ENCODE measurements at places on chromosomes 2 and 18. TPM values are rescaled to one million over a fixed set of nuclear protein-coding genes. Genes with fewer than 3 reads are reported as not detected.

The FZD7 gene
- 0.12 TPM for total RNA-seq

GRCh38 chr2:41877114-41877678 is 170.6 kb upstream of the PKDCC start:
- DNase-seq, result no peak

GRCh38 chr2:132977812-132978529 is 308.0 kb upstream of the LYPD1 start:
- no peak for DNase-seq

The FAM117B gene
- 24.9 TPM for total RNA-seq

The NAT8 gene
- not detected for total RNA-seq

DNA sequence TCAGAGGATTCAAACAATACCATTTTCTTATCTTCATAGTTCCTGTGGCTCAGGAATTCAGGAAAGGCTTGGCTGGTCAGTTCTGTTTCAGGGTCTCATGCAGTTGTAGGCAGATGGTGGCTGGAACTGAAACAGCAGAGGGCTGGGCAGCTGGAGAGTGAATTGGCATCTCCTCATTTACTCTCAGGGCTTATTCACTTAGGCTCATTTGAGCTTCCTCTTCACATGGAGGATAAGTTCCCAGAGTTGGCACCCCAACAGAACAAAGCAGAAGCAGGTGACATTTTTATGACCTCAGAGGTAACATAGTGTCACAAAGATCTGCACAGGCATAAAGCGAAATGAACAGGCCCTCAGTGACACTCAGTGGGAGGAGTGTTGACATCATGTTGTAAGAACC is 66.1 kb downstream of the RBBP8 start:
- DNase-seq, result no peak

GRCh38 chr2:156704617-156705016 is 268.4 kb downstream of the GPD2 start:
- no peak for DNase-seq

DNA sequence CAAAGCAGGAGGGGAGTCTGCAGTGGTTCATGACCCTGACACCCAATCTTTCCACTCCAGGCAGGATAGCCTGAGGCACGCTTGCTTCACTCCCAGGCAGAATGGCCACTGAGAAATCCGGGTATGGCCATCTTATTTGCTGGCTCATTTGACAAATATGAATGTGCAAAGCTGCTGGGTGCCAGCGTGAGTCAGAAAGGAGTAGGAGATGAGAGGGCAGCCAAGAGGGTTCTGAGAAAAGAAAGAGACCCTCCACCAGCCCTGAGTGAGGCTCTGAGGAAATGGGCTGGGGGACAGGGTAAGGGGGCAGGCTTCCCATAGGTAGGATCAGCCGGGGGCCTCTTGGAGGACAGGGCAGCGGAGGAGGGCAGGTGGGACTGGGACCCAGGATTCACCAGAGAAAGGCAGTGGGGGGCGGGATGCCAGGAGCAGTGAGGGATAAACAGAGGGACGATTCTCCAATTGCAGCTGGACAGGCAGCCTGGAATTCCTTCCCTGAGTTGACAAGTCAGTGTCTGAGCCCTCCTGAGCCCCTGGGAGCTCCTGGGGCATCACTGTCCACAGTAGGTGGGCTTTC is 15.2 kb downstream of the RAMP1 start:
- no peak for DNase-seq

GRCh38 chr2:70779491-70779890 is 11.0 kb downstream of the FIGLA start:
- no peak for DNase-seq

DNA sequence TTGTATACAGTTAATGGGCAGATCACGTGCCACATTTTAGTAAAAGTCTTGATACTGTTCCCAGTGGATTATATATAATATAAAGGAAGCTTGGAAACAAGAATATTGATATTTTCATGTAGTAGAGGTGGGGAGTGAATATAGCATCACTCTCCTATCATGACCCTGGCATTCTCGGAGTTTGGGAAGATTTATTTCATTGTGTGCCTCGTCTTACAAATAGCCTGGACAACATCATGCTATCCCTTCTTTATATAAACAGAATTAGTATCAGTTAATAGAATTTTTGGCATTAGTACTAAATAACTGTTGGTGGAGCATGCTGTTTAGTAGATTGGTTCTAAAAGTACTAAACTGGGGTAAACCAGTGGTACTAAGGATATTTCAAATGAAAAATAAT is 212.0 kb upstream of the BOD1L2 start:
- no peak for DNase-seq

The KCNIP3 gene
- not detected for total RNA-seq

DNA sequence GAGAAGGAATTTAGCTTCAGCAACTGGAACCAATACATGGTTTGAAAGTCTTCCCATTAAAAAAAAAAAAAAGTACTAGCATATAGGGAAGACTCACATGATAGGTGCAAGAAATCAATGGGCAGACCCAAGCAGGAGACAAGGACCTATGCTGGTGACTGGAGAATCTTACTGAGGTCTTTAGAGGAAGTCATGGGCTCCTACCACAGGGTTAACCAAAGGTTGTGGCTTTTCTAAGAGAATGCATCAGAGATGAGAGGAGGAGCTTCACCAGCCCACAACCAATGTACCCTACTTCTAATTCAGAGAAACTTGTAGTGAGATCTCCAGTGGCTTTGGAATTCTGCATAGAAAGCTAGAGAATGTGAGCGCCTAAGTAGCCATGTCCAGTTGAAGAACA is 207.4 kb downstream of the NCKAP5 start:
- DNase-seq, result no peak

- DNase-seq, result no peak
These were observed 61.1 kb upstream of the ZNG1B start for GRCh38 chr2:113376253-113376912.

The CCDC74B gene
- total RNA-seq, result 1.7 TPM

DNA sequence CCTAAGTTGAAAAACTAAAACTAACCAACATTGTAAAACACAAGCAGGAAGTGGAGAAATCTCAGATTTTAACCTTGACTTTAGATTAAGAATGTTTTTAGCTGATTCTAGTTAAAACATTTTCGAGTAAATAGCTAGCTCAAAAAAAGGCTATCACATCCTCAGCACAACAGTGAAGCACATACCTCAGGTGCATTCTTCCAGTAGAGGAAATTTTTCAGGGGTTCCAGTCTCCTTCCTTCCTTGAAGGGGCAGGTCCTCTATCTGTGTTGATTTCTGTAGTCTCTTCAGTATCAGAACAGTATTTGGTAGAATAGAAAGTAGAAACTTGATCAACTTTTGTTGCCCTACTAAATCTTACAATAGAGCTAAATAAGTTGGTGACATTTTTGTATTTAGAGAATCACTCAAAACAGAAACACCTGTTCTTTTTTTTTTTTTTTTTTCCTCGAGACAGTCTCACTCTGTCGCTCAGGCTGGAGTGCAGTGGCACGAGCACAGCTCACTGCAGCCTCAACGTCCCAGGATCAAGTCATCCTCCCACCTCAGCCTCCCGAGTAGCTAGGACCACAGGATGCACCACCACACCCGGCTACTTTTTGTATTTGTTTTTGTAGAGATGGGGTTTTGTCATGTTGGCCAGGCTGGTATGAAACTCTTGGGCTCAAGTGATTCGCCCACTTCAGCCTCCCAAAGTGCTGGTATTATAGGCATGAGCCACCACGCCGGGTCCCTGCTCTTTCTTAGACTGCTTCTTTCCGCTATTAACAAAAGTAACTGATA is 6.9 kb upstream of the GPR155 start:
- peak; percentile 19 for DNase-seq

The APLF gene
- 2.7 TPM for total RNA-seq

DNA sequence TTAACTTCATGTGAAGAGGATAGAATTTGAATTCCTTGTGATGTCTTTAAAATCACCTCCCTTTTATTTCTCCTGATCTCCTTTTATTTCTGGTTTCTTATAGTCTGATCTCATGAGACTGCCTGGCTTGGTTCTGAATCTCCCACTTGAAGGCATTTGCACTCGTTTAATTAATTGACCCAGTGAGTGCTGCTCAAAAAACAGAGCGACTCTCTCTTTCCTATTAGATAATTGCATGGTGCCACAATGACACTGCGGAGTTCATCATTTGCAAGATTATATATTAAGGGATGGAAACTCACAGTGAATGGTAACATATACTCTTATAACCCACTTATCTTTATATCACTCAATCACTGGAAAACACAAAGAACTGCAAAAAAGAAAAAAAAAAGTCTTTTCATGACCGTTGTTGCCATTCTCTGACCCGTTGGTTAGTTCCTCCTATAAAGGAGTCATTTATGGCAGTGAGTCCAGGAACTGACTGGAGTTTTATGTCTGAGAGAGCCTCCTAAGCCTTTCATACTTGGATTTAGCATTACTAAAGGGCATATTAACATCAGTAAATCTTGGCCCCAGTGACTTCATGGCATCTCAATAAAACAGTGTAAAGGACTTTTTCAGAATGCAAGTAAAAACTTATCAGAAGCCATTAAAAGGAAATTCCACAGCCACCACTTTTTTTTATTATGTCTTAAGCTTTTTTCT is 103.3 kb upstream of the EPHA4 start:
- DNase-seq, result no peak

- DNase-seq, result no peak
These were observed 331.7 kb downstream of the GBX2 start for GRCh38 chr2:235836491-235836911.

The EMILIN1 gene
- 0.64 TPM for total RNA-seq

DNA sequence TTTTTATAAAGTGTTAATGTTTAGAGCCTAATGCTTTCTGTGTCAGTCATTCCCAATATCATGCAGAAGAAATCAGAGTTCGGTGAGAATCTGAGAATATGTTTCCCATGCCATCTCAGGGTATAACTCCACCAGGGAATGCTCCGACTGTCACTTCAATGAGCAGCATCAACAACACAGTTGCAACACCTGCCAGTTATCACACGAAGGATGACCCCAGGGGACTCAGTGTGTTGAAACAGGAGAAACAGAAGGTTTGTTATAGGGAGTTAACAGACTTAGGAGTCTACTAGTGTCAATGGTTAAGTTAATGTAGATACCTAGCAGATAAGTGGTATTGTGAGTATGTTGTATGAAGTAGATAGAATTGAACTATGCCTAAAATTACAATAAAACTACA is 31.0 kb downstream of the VAPA start:
- DNase-seq, result no peak

DNA sequence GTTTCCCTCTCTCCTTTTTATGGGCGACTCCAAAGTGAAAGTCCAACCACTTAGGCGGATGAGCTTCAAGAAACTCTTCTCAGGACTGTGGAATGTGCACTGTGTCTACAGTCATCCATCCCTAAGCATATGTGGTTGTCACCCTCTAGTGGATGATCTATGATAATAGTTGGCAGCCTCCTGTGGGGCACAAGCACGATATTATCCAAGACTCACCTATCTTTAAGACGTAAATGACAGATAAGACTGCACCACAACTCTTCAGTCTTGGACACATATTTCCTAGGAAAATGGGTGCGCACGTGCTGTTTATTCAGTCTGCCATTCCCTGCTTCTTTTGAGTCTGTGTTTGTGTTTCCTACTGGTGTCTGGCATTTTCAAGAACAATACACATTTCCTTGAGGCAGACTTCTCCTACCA is 145.5 kb upstream of the CTAGE1 start:
- DNase-seq, result no peak

GRCh38 chr2:240898108-240898730 is 2.3 kb upstream of the MAB21L4 start:
- no peak for DNase-seq

DNA sequence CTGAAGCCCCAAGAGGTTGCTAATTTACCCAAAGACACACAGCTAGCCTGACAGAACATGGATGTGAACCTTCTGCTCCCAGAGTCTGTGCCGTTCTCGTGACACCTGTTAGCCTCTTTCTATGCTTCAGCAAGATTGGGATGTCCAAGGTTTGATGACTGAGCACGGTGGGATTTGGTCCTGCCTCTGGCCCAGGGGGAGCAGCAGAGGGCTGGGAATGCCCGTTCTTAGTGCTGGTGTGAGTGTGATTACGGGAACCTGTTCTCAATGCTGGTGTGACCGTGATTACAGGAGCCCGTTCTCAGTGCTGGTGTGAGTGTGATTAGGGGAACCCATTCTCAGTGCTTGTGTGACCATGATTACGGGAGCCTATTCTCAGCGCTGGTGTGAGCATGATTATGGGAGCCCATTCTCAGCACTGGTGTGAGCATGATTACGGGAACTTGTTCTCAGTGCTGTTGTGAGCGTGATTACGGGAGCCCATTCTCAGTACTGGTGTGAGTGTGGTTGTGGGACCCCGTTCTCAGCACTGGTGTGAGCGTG is 67.3 kb upstream of the SNTG2 start:
- DNase-seq, result no peak

DNA sequence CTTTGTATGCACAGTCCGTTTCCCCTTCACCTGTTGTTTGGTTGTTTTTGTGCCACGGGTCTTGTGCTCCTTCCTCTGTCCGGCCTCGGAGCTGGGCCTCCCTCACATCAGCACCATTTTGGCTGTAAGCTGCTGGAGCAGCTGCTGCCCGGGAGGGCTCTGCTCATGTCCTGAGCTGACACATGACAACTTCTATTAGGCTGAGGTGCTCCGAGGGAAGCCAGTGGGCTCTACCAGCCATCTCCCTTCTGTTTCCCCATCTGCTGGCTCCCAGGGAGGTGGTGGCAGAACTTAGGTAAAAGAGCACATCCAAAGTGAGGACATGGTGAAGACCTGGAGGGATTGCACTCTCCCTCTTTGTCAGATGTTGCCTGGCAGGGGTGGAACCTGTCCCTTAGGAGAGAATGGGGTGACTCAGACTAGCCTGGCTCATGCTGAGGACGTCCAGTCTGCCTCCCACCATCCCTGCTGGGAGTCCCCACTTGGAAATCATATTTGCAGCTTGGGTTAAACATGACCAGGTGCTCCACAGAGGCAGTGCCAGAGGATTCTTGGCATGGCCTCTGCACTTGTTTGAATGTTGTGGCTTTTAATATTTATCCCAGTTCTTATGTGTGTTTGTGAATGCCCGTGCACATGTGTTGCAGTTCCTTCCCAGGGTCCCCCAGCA is 49.8 kb upstream of the TNP1 start:
- DNase-seq, result no peak

The FTCDNL1 gene
- total RNA-seq, result 2.4 TPM

DNA sequence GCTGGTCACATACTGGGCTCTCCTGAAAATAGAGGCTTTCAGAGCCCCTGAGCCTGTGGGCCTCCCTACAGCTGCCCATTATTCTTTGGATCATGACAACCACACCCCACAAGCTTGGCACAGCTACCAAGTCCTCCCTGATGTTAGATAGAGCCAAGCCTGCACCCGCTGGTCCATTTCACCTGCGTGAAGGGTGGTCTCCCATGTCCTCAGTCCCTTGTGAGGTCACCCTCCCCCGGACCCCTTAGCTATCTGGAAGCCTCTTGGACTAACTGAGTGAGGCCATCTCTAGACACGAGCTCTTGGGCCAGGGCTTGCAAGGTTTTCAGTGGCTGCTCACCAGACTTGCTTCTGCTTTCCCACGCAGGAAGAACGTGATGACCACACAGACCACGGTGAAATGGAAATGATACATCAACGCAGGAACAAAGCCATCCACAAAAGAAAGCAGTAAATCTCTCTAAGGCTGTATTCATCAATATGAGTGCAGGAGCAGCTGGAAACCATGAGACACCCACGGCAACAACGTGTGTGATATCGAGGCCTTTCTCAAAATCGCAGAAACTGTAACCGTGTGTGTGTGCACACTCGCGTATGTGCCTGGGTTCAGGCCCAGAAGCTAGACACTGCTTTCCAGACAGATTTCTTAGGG is 10.1 kb upstream of the MAL start:
- no peak for DNase-seq

- DNase-seq, result no peak
These were observed 42.0 kb upstream of the HS6ST1 start for GRCh38 chr2:128360711-128361110.

The IL1F10 gene
- not detected for total RNA-seq
